Right ventricle myocardium inferior (tissue), 1 donor: ENCODE measurements at places on chromosomes 1 and 21. TPM values are rescaled to one million over a fixed set of nuclear protein-coding genes. Genes with fewer than 3 reads are reported as not detected.

GRCh38 chr21:28943631-28944030, 49.0 kb downstream of the LTN1 start:
- DNase-seq, result no peak

The PRSS38 gene
- total RNA-seq, result not detected

- DNase-seq, result no peak
Observed at GRCh38 chr1:188668083-188668482, 1809.6 kb downstream of the BRINP3 start.

- no peak for DNase-seq
Observed at GRCh38 chr1:212587888-212588510, 20.6 kb upstream of the ATF3 start.

- DNase-seq, result no peak
Observed at GRCh38 chr1:77424236-77424635, 142.4 kb downstream of the AK5 start.

DNA sequence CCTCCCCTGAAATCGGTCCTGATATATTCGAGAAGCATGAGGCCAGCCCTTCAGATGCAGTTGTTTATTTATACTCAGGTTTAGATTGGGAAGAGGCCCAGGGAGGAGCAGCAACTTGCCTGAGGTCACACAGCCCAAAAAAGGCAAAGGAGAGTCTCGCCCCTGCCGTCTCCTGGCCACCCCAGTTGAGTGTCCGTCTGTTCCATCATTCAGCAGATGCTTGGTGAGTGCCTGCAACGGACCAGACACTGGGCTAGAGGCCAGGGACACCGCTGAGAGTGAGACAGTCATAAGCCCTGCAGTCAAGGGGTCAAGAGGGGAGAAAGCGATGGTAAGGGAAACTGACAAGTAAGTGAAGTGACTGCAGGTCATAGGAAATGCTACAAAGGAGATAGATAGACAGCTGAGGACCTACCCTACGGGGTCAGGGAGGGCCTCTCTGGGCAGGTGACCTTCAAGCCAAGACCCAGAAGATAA, 15.4 kb upstream of the SELENON start:
- DNase-seq, result no peak

DNA sequence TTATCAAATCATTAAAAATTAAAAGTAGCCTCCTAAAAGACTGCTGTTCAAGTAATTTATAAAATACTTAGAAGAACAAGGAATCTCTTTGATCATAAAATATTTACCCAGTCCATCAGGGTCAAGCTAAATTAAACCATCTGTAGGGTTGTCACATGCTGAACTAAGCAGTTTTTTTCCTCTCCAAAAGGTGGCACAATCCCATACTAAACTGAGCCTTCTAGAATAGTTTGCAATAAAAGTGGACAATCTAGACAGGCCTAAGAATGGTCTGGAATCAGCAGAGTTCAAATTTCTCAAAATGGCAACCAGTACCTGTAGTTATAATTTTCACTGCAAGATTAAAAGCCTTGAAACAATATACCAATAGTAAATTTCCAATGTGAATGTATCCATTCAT, 194.8 kb downstream of the EIF4G3 start:
- DNase-seq, result no peak

DNA sequence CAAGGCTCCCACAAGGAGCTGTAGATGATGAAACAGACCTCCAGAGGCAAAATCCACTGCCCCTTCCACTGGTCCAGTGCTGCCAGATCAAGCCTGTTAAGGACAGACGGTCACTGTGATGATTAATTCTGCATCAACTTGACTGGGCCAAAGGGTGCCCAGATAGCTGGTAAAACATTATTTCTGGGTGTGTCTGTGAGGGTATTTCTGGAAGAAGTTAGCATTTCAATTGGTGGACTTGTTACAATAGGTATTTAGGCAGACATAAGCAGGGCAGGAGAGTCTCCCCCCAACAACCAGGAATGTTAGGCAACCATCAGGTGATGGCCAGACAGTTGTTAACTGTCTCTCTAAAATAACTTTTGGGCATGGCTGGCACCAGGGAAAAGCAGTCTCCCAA, 40.9 kb upstream of the GALNT2 start:
- no peak for DNase-seq

DNA sequence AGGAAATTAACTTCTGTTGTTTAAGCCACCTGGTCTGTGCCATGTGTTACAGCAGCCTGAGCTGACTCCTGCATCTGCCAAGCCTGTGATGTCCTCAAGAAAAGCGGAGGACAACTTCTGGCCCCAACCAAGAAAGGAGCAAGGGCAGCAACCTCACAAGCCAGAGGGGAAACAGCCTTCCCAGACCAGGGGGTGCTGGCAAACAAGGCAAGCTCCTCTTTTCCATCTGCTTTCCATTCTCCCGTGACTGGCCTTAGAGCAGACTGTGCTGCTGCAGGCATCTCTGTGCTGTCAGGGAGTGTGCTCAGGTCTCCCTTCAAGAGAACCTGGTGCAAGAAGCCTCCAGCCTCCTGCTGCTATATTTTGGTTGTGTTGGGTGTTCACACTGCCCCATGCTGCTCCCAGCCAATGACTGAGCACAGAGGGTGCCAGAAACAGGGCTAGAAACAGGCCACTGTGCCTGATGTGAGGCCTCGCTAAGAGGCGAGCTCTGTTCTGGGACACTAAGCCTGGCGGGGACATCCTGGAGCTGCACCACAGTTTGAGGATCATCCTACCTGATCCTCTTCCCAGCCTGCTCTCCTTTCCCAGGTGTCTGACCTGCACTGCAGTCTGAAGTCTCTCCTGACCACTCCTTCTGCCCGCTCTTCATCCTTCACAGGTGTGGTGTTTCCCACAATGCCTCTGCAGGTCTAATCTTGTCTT, 27.5 kb upstream of the SLAMF9 start:
- DNase-seq, result no peak

DNA sequence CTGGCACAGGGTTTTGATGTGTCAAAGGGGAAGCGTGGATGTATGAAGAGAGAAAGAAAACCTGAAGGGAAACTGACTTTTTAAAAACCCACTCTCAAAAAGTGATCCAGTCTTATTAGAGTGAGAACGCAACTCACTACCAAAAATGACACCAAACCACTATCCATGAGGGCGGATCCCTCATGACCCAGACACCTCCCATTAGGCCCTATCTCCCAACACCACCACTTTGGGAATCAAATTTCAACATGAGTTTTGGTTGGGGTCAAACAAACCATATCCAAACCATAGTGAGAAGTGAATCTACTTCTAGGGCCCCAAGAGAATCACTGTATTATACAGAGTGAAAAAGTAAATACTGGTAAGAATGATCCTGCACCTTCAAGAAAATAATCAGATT, 53.5 kb downstream of the FNBP1L start:
- no peak for DNase-seq

DNA sequence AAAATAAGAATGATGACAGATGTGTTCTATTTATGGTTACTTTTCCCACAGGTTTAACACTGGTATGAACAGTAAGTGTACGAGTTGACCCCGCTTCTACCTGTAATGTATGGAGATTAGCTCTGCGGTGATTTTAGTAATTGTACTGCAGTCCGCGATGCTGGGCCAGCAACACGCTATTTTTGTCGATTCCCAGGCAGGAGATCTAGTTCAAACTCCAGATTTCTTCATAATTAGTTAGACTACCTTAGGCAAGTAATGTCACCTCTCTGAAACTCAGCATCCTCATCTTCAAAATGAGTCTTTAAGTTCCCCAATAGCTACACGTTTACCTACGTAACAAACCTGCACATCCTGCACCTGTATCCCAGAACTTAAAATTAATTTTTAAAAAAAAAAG, 21.5 kb downstream of the TP53BP2 start:
- no peak for DNase-seq

The ZNF692 gene
- 20.8 TPM for total RNA-seq

- DNase-seq, result no peak
Observed at GRCh38 chr1:72062584-72062983, 219.8 kb downstream of the NEGR1 start.

DNA sequence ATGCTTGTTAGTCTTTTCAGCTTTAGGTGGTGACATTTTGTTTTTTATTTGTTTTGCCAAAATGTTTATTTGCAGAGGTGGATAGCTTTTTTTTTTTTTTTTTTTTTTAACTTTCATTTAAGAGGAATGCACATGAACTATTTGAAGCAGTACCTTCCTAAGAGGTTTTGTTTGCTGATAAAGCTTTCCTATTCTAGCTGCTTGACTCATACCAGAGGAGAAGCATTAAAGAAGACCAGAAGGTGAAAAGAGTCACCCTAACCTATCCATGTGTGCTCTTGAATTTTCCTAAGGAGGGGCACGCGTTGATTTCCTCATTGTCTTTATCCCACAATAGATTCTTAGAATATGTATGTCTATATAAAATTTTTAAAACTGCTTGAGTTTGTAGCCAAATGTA, 57.7 kb downstream of the PRDM2 start:
- DNase-seq, result no peak

The ARHGEF11 gene
- total RNA-seq, result 29.3 TPM
